ENCODE measurements at places on chromosomes 7 and 10. TPM values are rescaled to one million over a fixed set of nuclear protein-coding genes. Genes with fewer than 3 reads are reported as not detected.

GRCh38 chr10:113096128-113096996, 146.3 kb downstream of the TCF7L2 start:
- peak; percentile 59 for DNase-seq

- peak; percentile 93 for DNase-seq
Observed at GRCh38 chr10:92591550-92592022, 1.3 kb upstream of the KIF11 start.

DNA sequence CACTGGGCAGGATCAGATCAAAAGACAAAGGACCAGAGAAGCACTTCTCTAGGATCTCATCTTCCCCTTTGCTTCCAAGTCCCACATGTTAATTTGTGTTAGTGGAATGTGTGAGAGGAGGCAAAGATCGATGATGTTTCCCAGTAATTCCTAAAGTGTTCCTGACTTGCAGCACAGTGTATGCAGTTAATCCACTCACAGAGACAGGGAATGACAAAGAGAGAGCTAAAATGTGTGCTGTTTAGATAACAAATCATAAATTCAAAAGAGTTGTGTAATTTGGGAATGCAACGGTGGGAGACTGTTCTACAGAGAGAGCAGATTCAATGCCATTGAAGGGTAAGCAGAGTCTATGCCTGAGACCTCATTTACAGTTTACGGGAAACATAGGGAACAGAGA, 132.0 kb upstream of the SVIL start:
- DNase-seq: no peak

GRCh38 chr10:75651417-75651816, 220.0 kb downstream of the LRMDA start:
- no peak for DNase-seq

GRCh38 chr10:60096761-60097513, 190.6 kb upstream of the CCDC6 start:
- DNase-seq: no peak

GRCh38 chr7:92835851-92836488, 403 bp downstream of the CDK6 start:
- DNase-seq: peak; percentile 13

GRCh38 chr10:11789306-11789705, 33.9 kb upstream of the PROSER2 start:
- no peak for DNase-seq

DNA sequence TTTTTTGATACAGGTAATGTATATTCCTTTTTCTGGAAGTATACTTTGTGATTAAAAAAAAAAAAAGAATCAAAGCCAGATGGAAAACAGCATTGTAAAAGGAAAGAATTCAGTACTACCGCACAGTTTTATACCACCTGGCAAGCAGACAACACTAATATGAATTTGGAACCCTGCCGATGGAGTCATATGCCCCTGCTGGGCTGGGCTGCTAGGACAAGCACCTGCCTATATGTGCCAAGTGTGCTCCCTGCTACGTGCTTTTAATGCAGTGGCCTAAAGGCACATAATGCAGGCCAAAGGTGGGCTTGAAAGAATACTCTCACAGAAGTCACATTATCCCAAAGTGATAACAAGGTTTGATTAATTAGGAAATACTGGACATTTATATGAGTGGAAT, 29.8 kb upstream of the WAC start:
- DNase-seq: no peak

DNA sequence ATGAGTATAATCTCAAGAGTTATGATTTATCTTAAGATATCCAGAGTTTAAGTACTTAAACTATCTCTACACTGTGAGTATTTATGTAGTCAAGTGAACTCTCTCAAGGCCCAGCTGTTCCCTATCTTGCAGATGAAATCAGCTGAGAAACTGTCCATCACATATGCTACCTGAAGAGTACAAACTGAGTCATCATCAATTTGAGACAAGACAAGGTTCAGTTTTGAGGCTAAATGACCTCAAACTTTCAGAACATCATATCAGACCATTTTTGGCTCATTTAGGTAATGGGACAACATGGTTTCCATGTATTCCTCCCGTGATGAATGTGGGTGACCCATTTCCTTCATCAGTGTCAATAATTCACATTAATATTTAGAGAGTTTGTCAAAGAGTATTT, 53.1 kb upstream of the AUTS2 start:
- DNase-seq: no peak

- DNase-seq: peak; percentile 46
Observed at GRCh38 chr7:151387161-151388006, 22.5 kb downstream of the WDR86 start.

GRCh38 chr7:157679607-157680006, 342.8 kb downstream of the DNAJB6 start:
- DNase-seq: no peak

DNA sequence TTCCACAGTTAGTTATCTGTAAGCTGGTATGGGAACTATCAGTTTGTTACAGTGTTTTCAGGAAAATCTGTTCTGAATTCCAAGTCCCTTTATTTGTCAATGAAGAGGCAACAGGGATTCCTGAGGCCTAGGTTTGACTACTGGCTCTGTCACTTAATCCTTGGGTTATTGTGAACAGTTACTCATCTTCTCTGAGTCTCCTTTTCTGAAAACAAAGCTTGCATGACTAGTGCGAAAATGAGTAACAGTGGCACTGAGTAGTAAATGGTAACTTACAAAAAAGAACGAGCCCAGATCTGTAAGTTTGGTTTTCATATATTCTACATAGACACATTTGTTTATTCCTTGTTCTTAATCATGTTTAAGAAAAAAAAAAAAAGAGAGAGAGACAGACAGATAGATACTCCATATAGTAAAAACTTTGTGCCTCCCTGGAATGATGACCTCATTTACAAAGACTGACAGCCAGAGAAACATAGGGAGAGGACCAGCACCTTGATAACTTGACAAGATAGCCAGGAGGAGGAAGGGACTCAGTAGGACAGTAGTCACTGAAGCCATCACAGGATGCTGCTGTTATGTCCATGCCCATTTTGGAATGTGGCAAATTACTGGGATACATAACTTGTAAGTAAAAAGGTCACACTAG, 1.9 kb downstream of the MRPS33 start:
- DNase-seq: no peak

The WIPF3 gene
- 20.5 TPM for total RNA-seq

The CHAT gene
- not detected for total RNA-seq

The NANOS1 gene
- 19.3 TPM for total RNA-seq

The NAT16 gene
- total RNA-seq: not detected

The HSPA12A gene
- 7.0 TPM for total RNA-seq

The VAX1 gene
- not detected for total RNA-seq
